Mesothelial cell of epicardium (in vitro differentiated cells): ENCODE measurements at places on chromosomes 4 and X.

DNA sequence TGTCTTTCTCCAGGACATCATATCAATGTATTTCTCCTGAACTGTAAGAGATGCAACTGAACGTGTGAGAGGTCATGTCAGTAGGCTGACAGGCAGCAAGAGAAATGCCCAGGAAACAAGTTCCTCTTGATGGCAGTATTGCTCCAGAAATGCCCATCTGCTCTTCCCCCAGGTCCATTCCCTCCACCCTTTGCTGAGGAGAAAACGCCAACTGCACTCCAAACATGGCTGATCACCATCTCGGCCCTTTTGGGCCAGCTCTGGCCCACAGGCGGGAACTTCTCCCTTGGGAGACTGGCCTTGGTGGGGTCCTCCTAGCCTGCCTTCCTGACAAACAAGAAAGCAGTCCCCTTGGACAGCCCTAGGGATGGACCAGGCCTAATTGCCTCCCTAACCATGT, 276.5 kb upstream of the AGTR2 start:
- DNase-seq = no peak

GRCh38 chr4:112290341-112290740, 4.6 kb upstream of the TIFA start:
- no peak for DNase-seq

GRCh38 chr4:163556177-163556576, 61.7 kb downstream of the TMA16 start:
- no peak for DNase-seq

- no peak for DNase-seq
Observed at GRCh38 chrX:123464709-123465108, 268.1 kb downstream of the THOC2 start.

DNA sequence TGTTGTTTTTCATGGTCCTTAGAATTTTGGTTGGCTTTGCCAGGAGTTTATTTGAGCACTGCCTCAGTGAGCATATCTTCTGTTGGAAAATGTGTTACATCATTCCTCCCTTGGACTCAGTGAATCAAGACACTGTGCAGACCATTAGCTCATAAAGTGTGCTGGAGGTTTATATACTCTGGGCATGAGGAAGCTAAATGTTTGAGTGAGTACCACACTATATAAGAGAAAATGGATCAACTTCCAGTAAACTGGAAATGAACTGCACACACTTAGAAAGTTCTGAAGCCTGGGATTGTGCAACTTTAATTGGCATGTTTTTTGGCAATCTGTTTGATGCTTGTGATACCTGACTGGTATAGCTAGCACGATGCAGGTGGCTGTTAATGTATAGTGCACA, 75.9 kb downstream of the LIMCH1 start:
- DNase-seq = no peak

- no peak for DNase-seq
Observed at GRCh38 chr4:118099106-118099505, 64.8 kb downstream of the NDST3 start.

GRCh38 chrX:147498796-147499195, 412.9 kb upstream of the FMR1 start:
- no peak for DNase-seq

- DNase-seq = no peak
Observed at GRCh38 chr4:118939169-118939783, 50.6 kb downstream of the SYNPO2 start.

DNA sequence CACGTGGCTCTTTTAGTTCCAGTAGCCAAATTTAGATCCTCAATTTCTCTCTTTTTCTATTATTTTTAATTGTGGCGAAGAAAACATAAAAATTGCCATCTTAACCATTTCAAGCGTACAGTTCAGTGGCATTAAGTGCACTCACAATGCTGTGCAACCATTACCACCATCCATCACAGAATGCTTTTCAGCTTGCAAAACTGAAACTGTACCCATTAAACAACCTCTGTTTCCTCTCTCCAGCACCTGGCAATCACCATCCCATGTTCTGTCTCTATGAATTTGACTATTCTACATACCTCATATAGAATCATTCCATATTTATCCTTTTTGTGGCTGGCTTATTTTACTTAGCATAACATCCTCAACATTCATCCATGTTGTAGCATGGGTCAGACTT, 74.9 kb downstream of the METTL14 start:
- no peak for DNase-seq

GRCh38 chrX:154836163-154836562, 1.7 kb upstream of the SMIM9 start:
- DNase-seq = no peak

- no peak for DNase-seq
Observed at GRCh38 chr4:8201321-8201781, 2.3 kb downstream of the SH3TC1 start.

- DNase-seq = no peak
Observed at GRCh38 chrX:20015422-20015821, 24.6 kb upstream of the BCLAF3 start.

DNA sequence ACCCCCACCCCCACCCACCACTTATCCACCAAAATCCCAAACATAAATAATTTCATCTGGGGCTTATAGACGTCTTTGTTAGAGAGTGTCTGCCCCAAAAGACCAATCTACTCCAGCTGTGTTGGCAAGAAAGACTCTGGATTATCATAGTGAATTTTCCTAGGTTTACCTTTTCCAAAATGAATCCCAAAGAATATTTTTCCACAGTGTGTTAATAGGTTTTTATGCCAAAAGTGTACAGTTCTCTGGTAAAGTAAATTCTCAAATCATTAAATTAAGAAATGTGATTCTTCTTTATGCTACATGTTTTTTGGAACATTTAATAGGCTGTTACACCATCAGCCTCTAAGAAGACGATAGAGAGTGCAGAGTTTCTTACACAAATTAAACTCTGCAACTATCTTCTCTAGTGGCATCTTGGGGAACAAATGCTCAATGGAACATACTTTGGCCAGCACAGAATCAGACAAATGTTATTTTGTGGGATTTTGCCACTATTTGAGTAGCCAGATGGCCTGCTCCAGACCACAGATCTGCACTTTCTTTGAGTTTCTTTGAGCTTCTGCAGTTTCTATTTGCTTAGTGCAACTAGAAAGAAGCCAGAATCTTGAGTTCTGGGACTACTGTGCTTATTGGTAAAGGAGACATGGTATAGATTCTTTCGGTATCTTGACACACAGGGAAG, 206.0 kb downstream of the KIT start:
- DNase-seq = no peak

DNA sequence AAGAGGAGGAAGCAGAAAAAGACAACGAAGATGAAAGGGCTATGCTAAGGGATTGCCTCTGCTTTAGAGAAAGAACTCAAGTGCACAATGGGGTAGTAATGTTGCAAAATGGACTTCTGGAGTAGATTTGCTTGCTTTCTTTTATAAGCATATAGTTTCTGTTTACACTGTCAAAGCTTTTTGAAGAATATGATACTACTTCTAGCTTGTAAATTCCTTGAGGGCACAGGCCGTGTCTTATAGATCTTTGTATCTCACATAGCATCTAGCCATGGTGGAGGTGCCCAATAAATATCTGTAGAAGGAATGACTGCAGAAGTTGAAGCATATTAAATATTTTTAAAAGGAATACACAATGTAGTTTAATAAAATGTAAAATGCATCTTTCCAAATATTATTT, 147.8 kb upstream of the ZIC3 start:
- DNase-seq = no peak

GRCh38 chrX:250965-251364, 30.2 kb upstream of the PLCXD1 start:
- DNase-seq = no peak

- DNase-seq = no peak
Observed at GRCh38 chr4:162645381-162645780, 481.6 kb upstream of the FSTL5 start.

GRCh38 chrX:8084006-8084405, 87.1 kb downstream of the VCX2 start:
- no peak for DNase-seq

DNA sequence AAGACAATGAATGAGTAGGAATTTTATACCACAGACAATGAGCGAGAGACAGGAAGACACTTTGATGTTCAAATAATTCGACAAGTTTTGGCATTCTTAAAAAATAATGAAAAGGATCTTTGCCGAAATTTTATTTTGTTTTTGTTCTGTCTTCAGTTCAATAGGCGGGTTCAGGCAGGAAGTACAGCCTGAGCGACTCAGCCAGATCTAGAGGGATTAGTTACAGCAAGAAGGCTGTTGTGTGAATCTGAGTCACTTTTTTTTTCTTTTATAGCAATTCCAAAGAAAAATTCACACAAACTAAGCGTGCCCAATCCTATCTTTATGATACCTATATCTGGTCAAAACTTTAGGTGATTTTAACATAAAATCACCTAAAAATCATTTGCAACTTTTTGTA, 505.4 kb upstream of the FAM241A start:
- DNase-seq = no peak

GRCh38 chrX:6667048-6667768, 132.3 kb upstream of the VCX3A start:
- no peak for DNase-seq

- DNase-seq = peak; percentile 89
Observed at GRCh38 chrX:153953342-153953830, 8.9 kb upstream of the RENBP start.
